ENCODE measurements at places on chromosomes 4 and X. TPM values are rescaled to one million over a fixed set of nuclear protein-coding genes. Genes with fewer than 3 reads are reported as not detected.

GRCh38 chrX:133314281-133314680, 96.1 kb upstream of the TFDP3 start:
- H3K4me3 ChIP-seq = no peak overlapping the region
- H3K36me3 ChIP-seq = no peaks in the 10 kb centered on the region
- H3K4me1 ChIP-seq = no peaks in the 10 kb centered on the region
- H3K27me3 ChIP-seq = no peaks in the 10 kb centered on the region
- DNase-seq = no peak

DNA sequence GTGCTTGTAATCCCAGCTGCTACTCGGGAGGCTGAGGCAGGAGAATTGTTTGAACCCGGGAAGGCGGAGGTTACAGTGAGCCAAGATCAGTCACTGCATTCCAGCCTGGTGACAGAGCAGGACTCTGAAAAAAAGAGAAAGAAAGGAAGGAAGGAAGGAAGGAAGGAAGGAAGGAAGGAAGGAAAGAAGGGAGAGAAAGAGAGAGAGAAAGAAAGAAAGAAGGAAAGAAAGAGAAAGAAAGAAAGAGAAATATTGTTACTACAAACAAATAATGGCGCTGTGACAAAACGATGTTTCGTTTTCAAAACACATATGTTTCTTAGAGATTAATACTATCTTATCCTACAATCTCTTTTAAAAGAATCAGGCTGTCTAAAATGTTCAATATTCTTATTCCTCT, 42.1 kb upstream of the CCDC160 start:
- no peaks in the 10 kb centered on the region for H3K27me3 ChIP-seq
- no peaks in the 10 kb centered on the region for H3K36me3 ChIP-seq
- no peak for DNase-seq
- no peak overlapping the region for H3K27ac ChIP-seq
- no peak overlapping the region for H3K4me3 ChIP-seq

- H3K27me3 ChIP-seq = no peaks in the 10 kb centered on the region
- DNase-seq = no peak
- no peak overlapping the region for H3K4me3 ChIP-seq
- H3K4me1 ChIP-seq = no peaks in the 10 kb centered on the region
- H3K27ac ChIP-seq = no peak overlapping the region
- H3K36me3 ChIP-seq = no peaks in the 10 kb centered on the region
These were observed 5.5 kb upstream of the PAK3 start for GRCh38 chrX:111090458-111090857.

The ZDHHC15 gene
- total RNA-seq = not detected

The ARFIP1 gene
- 69.3 TPM for total RNA-seq

The TEX13B gene
- not detected for total RNA-seq

GRCh38 chrX:69236641-69237040, 71.4 kb upstream of the PJA1 start:
- no peaks in the 10 kb centered on the region for H3K36me3 ChIP-seq
- H3K4me1 ChIP-seq = no peaks in the 10 kb centered on the region
- H3K27me3 ChIP-seq = no peaks in the 10 kb centered on the region
- H3K27ac ChIP-seq = no peak overlapping the region
- DNase-seq = no peak

The ALB gene
- total RNA-seq = not detected

DNA sequence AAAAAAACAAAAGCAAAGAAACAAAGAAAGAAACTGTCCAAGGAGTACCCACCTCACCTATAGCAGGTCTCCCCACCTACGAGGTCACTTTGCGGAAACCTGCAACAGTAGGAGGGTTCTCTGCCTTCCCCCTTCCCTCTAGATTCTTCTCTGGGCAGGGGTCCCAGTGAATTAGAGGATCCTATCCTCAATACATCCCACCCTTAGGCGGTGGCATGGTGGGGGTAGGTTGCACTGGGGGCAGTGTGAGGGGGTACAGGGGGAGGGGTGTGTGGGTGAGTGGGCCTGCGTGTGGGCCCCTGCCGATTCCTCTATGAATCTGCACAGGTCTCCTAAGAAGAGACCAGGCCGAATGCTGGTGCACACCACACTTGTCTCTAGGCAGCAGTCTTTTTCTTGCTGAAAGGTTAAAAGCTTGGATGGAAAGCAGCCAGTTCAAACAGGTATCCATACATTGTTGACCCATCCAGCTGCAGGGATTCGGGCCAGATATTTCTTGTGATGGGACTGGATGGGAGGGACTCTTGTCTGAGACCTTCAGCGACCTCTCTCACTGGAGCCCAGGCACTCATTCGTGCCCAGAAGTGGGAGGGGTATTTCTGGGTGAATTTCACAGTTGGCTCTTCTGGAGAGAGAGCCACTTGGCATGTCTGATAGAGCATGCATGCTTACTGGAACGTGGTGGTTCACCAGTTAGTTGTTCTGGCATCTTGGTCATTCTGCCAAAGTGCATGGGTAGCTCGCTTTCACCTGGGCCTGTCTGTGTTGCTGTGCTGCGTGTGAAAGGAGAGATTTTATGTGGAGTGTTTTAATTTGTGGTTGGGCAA, 65.6 kb downstream of the NBDY start:
- no peaks in the 10 kb centered on the region for H3K36me3 ChIP-seq
- H3K27ac ChIP-seq = no peak overlapping the region
- DNase-seq = no peak
- H3K4me3 ChIP-seq = no peak overlapping the region

Data from GM23248 (cell line).